Natural killer cell (primary cell): ENCODE measurements at places on chromosomes 2 and 18. TPM values are rescaled to one million over a fixed set of nuclear protein-coding genes. Genes with fewer than 3 reads are reported as not detected.

SNX17 gene
- 107 TPM for total RNA-seq

IL18R1 gene
- total RNA-seq = 42.9 TPM

DNA sequence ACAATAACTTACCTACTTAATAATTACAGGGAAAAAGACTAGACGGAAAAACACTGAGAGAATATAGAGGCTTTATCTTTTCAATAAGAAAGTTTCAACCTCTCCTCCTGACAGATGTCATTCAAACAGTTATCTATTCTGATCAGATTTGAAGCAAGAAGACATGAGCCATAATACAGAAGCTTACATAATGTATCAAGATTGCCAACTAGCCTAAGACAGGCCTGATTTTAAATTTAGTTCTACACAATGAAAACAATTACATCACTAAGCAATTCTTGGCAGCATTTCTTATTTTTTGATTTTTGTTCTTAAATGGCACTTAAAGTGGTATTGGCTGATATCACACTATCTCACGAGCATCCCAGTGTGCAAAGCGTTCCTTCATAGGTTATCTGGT, 41.6 kb downstream of the GPR155 start:
- no peak for DNase-seq

GRCh38 chr2:221518935-221519625, 53.0 kb downstream of the EPHA4 start:
- peak; percentile 43 for DNase-seq

DNA sequence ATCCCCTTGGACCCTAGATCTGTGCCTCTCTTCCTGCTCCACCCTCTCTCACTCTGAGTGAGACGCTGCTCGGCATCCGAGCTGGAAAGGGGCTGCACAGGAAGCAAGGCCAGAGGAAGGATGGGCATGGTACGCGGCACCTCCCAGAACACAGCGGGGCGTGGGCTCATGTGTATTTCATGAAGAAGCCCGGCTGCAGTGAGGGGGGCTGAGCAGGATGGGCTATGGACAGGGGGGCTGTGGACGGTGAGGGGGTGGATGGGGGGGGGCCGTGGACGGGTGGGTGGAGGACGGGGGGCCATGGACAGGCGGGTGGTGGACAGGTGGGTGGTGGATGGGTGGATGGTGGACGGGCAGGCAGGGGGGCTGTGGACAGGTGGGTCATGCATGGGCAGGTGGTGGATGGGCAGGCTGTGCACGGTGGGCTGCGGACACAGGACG, 28.5 kb downstream of the SLC66A2 start:
- no peak for DNase-seq

GRCh38 chr2:205283736-205284270, 398.5 kb upstream of the NRP2 start:
- DNase-seq = no peak

- no peak for DNase-seq
Observed at GRCh38 chr18:12703096-12703567, 290 bp downstream of the PSMG2 start.
